ENCODE measurements at places on chromosomes 1 and 21. TPM values are rescaled to one million over a fixed set of nuclear protein-coding genes. Genes with fewer than 3 reads are reported as not detected.

The ZBTB37 gene
- total RNA-seq, result 5.8 TPM

DNA sequence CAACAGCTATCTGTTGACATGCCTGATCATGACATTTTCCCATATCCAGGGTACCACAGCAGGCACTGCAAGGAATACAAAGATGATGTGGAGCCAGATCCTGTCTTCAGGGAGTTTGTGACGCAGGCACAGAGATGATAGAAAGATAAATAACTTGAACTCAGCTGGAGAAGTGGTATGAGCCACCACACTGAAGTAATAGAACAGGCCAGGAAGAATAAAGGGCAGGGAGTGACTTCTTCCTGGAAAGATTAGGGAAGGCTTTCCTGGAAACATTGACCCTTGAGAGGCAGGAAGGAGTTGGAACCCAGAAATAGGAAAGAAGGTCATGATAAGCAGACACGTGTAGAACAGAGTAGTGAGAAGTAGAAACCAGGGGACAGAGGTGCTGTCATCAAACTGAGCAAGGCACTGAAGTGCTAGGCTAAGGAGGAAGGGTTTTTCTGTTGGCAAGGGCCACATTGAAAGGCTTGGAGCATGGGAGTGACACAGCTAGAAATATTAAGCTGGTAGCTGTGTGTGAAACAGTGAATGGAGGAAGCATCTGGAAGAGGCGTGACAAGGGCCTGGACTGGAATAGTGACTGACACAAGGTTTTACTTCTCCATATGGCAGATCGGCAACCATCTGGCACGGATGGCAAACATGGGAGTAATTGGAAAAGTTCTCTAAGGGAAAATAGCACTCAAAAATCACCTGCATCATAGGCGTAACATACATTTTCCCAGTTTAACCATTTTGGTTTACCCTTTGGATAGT, 68.4 kb downstream of the AK5 start:
- no peak for DNase-seq

DNA sequence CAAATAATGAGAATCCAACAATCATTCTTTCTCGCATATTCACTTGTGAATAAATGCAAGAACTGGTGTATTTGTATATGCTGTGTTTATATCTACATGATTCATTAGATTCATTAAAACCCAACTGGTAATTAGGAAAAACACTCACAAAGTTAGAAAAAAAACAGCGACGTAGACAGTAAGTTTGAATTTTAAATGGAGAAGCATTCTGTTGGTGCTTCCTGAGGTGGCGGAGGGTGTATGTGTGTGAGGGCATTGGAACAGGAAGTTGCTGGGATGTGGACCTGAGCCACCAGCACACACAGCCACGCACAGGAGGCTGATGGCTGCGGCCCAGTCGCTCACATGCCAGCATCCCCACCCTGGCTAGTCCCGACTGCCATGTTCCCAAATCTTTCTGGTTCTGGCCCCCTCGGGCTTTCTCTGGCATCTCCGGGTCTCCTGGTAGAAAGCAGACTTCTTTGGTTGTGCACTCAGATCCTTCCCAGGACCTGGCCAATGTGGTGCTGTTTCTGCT, 121.6 kb upstream of the IRF2BP2 start:
- no peak for DNase-seq

- DNase-seq, result no peak
Observed at GRCh38 chr1:236515443-236515958, 8.3 kb upstream of the LGALS8 start.

DNA sequence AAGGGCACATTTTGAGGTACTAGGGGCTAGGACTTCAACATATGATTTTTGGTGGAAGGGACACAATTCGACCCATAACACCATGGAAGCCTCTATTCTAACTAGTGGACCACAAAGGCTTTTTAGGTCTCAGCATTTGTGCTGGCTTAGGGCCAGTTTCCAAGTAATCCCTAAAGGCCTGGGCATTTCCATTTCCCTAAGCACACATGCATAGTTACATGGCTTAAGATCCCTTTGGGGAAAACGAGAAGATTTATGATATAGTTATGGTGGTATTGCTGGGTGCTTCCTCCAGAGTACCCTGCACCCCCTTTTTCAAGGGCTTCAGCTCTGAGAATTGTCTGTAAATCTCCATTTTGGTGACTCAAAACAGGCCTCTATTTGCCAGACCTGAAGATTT, 28.2 kb upstream of the TMEM54 start:
- no peak for DNase-seq

Data from colonic mucosa (tissue), 4 donors.